ENCODE measurements at places on chromosomes 5 and 9.

- DNase-seq = no peak
Measured at GRCh38 chr5:40385544-40385943, 294.2 kb upstream of the PTGER4 start.

DNA sequence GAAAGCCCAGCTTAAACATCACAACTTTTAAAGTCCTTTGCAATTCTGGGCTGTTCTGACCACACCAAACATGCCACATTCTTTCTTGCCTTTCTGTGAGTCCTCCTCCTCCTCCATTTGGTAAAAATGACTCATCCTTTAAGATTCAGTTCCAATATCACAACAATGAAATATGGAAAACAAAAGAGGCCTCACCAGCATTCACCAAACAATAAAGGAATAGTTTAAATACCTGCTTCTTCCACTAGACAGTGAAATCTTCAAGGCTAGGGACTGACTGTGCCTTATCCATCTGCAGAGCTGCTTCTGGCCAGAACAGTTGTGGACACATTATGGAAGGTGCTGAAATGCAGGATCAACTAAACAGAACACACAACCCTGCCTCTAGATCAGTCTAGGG, 36.0 kb downstream of the NR6A1 start:
- DNase-seq = no peak

GRCh38 chr9:125377584-125378250, 116.1 kb downstream of the GAPVD1 start:
- DNase-seq = no peak

DNA sequence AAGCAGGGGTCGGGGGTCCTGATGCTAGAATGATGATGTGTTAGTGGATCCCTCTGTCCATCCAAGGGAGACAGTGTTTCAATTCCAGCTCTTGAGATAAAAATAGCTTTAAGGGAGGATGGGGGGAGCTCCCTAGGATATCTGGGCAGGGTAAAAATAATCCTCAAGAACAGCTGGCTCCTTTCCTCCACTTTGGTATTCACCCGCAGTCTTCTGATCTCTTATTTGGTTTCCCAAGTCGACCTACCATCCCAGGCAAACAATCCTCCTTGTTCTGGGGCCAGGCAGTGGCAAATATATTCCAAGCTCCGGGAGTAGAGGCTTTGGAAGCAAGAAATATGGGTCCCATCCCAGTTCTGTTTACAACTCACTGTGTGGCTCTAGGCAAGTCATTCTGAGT, 14.5 kb upstream of the COL27A1 start:
- no peak for DNase-seq

GRCh38 chr5:43798740-43799139, 195.8 kb downstream of the NNT start:
- DNase-seq = no peak

DNA sequence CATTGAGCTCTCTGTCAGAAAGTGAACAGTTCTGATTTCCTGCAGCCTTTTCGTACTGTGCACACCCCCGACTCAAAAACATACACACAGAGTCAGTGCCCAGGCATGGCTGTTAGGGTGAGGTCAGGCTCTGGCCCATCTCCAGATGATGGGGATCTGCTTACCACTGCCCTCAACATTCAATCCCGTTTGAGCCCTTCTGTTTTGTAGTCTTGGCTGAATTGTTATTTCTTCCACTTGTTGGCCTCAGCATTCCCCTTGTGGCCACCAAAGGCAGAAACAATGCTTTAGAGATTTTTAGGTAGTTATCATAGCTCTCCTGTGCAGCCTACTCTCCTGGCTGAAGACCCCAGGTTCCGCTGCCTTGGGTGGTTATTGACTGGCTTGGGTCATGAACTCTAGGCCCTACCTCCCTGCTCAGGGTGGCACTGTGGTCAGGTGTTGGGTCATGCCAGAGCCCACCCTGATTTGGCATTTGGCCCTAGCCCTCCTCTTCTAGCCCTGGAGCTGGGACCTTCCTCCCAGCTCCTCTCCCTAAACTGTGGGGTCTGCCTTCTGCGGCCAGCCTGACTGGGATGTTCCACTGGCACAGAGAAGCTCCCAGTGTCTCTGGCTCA, 7.8 kb upstream of the MYOZ3 start:
- no peak for DNase-seq

- no peak for DNase-seq
Measured at GRCh38 chr5:144832416-144832815, 661.7 kb downstream of the KCTD16 start.

Data from GM12891 (cell line).